Heart left ventricle (tissue), 16 donors: ENCODE measurements at places on chromosomes 1 and 21. TPM values are rescaled to one million over a fixed set of nuclear protein-coding genes. Genes with fewer than 3 reads are reported as not detected.
A peak's percentile ranks its signal among the peaks of the same experiment; 100 is the strongest.

DNA sequence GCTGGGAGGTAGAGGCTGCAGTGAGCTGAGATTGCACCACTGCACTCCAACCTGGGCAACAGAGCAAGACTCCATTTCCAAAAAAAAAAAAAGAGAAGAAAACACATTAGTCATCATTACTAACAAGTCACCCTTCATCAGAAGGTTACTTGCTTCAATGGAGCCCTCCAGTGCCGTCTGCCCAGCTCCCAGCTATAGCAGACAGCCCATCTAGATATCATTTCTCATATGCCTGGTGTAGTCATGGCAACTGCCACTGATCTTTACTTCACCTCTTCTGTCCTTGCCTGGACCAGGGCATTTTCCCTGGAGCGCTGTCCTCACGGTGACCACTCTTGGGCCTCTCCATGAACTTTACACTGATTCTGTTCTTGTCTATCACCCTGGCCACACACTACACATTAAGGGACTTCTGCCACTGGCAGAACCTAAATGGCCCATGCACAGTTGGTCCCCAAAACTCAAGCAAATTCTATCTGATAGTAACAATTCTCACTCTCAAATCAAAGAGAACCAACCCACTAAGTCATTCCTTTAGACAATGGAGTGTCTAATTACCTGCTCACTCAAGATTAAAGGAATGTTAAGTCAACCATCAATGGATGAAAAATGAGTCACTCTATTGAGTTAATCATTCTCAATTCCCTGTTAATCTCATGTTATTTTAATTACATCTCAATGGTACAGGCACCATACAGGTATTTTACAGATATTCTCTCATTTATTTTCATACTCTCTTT is 12.9 kb downstream of the GPA33 start:
- no peak for DNase-seq
- H3K27me3 ChIP-seq: no peaks in the 10 kb centered on the region
- peaks cover 5% of the 10 kb centered on the region for H3K4me1 ChIP-seq
- H3K36me3 ChIP-seq: no peaks in the 10 kb centered on the region
- H3K27ac ChIP-seq: no peak overlapping the region
- H3K4me3 ChIP-seq: no peak overlapping the region

- no peak for DNase-seq
- no peaks in the 10 kb centered on the region for H3K27me3 ChIP-seq
- no peak overlapping the region for H3K27ac ChIP-seq
Observed at GRCh38 chr1:76430531-76430930, 356.0 kb downstream of the ST6GALNAC3 start.

GRCh38 chr1:25140073-25140797 is 92.1 kb downstream of the SYF2 start:
- DNase-seq: no peak
- H3K4me1 ChIP-seq: no peaks in the 10 kb centered on the region
- no peaks in the 10 kb centered on the region for H3K36me3 ChIP-seq
- H3K27me3 ChIP-seq: peaks cover 14% of the 10 kb centered on the region
- H3K4me3 ChIP-seq: no peak overlapping the region
- H3K27ac ChIP-seq: no peak overlapping the region

DNA sequence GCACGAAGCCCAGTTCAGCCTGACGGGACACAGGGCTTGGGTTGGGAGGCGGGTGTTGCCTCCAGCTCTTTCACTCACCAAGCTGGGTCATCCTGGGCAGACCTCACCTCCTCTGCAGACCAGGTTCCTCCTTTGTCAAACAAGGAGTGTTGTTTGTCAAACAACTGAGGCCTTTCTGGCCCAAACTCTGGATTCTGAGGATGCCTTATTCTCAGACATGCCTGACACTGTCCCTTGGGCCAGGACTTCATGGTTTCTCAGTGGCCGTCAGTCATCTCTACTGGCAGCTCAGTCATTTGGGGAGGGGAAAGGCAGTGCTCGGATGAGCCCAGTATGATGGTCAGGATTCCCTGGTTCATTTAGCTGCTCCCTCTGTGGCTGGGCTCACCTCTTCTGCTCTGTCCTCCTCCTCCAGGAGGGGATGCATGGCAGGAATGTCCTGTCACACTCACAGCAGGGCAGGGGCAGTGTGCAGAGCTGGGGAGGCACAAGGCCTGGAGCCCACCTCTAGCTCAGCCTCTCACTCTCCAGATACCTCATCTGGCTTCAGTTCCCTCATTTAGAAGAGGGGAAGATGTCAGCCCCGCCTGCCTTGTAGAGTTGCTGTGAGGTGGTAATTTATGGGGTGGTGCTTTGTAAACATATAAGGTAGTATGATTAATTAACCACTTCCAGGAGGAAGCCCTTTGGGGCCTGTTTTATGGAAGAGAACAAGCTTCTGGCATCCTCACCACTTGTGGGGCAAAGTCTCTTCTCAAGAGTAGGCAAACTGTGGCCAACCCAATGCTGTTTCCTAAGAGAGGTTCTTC is 20.6 kb downstream of the SLC2A1 start:
- DNase-seq: no peak
- H3K4me1 ChIP-seq: peaks cover 21% of the 10 kb centered on the region
- no peak overlapping the region for H3K4me3 ChIP-seq
- no peaks in the 10 kb centered on the region for H3K27me3 ChIP-seq
- H3K36me3 ChIP-seq: no peaks in the 10 kb centered on the region

HNRNPU gene
- 196 TPM for total RNA-seq

TMEM52 gene
- total RNA-seq: 1.7 TPM

GRCh38 chr1:155012026-155012546 is 9.5 kb downstream of the ZBTB7B start:
- H3K4me3 ChIP-seq: no peak overlapping the region
- no peaks in the 10 kb centered on the region for H3K36me3 ChIP-seq
- no peaks in the 10 kb centered on the region for H3K27me3 ChIP-seq
- DNase-seq: peak; percentile 61
- H3K4me1 ChIP-seq: peaks cover 3% of the 10 kb centered on the region

ASPM gene
- total RNA-seq: 0.32 TPM

CD1D gene
- 2.8 TPM for total RNA-seq

GRCh38 chr21:38999161-38999560 is 184.1 kb downstream of the PSMG1 start:
- H3K4me1 ChIP-seq: peaks cover 66% of the 10 kb centered on the region
- no peaks in the 10 kb centered on the region for H3K36me3 ChIP-seq
- no peak overlapping the region for H3K4me3 ChIP-seq
- DNase-seq: no peak

ILDR2 gene
- total RNA-seq: 10.3 TPM

DNA sequence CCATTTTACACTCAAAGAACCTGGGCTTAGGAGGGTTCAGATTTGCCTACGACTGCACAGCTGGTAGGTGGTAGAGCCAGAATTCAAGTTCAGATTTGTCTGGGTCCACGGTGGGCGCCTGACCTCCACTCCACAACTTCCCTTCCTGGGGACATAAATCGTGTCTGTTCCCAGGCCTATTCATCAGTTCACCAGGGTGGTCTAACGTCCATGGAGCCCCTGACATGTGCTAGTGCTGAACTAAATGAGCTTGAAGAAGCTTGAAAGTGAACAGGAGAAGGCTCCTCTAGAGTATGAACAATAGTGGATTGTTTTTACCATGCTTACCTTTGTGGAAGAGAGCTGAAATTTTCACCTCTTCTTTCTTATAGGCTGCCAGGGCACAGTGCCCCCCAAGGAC is 32.5 kb upstream of the KIF1B start:
- DNase-seq: no peak
- H3K4me1 ChIP-seq: no peaks in the 10 kb centered on the region
- no peaks in the 10 kb centered on the region for H3K27me3 ChIP-seq
- H3K4me3 ChIP-seq: no peak overlapping the region

- H3K4me1 ChIP-seq: no peaks in the 10 kb centered on the region
- H3K27ac ChIP-seq: no peak overlapping the region
- H3K27me3 ChIP-seq: no peaks in the 10 kb centered on the region
- H3K36me3 ChIP-seq: no peaks in the 10 kb centered on the region
Observed at GRCh38 chr1:209443975-209444651, 139.4 kb upstream of the CAMK1G start.

UBE2U gene
- total RNA-seq: not detected

RYR2 gene
- total RNA-seq: 408 TPM

AKNAD1 gene
- not detected for total RNA-seq

DNA sequence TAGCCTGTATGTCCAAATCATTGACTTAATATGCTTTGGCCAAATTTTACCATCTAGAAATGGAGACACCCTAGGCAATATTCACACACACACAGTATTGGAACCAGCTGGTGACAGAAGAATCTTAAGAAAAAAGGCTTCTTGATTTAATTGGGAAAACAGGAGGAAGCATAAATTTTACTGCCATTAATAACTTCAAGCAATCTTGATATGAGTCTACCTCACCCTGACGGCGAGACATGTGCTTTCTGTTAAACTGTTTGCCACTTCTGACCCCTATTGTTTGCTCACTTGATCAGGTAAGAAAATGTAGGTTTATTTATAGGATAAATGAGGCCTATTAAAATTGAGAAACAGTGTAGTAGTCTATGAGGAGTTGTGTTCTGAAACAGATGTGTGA is 73.2 kb downstream of the KIFAP3 start:
- H3K27me3 ChIP-seq: no peaks in the 10 kb centered on the region
- H3K4me1 ChIP-seq: no peaks in the 10 kb centered on the region
- no peaks in the 10 kb centered on the region for H3K36me3 ChIP-seq
- no peak overlapping the region for H3K4me3 ChIP-seq
- no peak for DNase-seq

DNA sequence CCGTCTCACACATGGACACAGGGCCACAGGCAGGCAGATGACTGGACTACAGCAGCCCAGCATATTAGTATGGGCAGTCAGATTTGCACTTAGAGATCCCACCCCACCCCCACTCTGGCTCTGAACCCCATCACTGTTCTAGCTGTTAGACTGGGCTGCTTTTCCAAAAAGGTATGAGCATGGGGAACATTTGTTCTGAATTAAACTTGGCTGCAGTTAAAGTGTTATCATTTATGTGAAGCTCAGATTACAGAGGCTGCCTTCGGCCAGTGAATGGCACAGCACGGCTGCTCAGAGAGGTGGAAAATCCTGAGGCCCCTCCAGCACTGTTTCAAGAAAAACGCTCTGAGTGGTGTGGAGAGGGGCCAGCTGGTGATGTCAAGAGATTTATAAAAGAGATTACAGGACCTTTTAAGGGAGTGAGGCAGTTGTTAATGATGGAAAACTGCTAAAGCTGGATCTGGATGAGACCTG is 6.9 kb upstream of the NOS1AP start:
- peak; percentile 9 for DNase-seq
- no peak overlapping the region for H3K4me3 ChIP-seq
- no peaks in the 10 kb centered on the region for H3K27me3 ChIP-seq
- no peaks in the 10 kb centered on the region for H3K36me3 ChIP-seq
- H3K4me1 ChIP-seq: no peaks in the 10 kb centered on the region
- H3K27ac ChIP-seq: peak overlapping the region; percentile 36

GRCh38 chr1:36323636-36324352 is at the start of gene EVA1B:
TSS of gene EVA1B (minus strand) at chr1:36323645. CDS start at chr1:36323037, 608 bp downstream.
- no peaks in the 10 kb centered on the region for H3K27me3 ChIP-seq
- peaks cover 9% of the 10 kb centered on the region for H3K4me1 ChIP-seq
- peak; percentile 87 for DNase-seq
- H3K27ac ChIP-seq: peak within 1 kb of the TSS; percentile 87
- H3K36me3 ChIP-seq: peaks cover 4% of the 10 kb centered on the region

DNA sequence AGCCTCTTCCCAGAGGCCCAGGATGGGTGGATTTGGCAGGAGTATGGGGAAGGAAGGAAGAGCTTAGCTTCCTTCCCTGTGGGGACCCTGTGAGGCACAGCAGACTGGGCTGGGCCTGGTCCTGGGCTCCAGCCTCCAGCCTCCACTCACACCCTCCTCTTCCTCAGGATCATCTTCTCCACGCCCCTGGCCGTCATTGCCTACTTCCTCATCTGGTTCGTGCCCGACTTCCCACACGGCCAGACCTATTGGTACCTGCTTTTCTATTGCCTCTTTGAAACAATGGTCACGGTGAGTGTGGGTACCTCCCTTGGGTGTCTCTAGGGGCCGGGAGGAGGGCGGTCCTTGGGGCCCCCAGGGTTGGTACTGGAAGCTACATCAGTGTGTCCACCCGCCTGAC is 10.1 kb downstream of the MFSD2A start:
- H3K27ac ChIP-seq: no peak overlapping the region
- no peak overlapping the region for H3K4me3 ChIP-seq

GRCh38 chr1:204194080-204194479 is 2.2 kb downstream of the KISS1 start:
- no peaks in the 10 kb centered on the region for H3K4me1 ChIP-seq
- no peak overlapping the region for H3K4me3 ChIP-seq
- H3K27ac ChIP-seq: no peak overlapping the region
- H3K36me3 ChIP-seq: no peaks in the 10 kb centered on the region
- DNase-seq: no peak

OR6K3 gene
- total RNA-seq: not detected
